Amygdala (tissue), 56 donors: ENCODE measurements at places on chromosomes 5 and 9.
A peak's percentile ranks its signal among the peaks of the same experiment; 100 is the strongest.

- no peak for DNase-seq
Measured at GRCh38 chr5:7615566-7616061, 219.7 kb downstream of the ADCY2 start.

- no peak for DNase-seq
Measured at GRCh38 chr5:53984971-53985370, 325.4 kb downstream of the ARL15 start.

GRCh38 chr9:129346046-129346445, 168.0 kb upstream of the IER5L start:
- no peak for DNase-seq

GRCh38 chr5:142544946-142545649, 140.8 kb downstream of the FGF1 start:
- no peak for DNase-seq

GRCh38 chr5:30398423-30398822, 795.1 kb upstream of the CDH6 start:
- DNase-seq, result no peak

DNA sequence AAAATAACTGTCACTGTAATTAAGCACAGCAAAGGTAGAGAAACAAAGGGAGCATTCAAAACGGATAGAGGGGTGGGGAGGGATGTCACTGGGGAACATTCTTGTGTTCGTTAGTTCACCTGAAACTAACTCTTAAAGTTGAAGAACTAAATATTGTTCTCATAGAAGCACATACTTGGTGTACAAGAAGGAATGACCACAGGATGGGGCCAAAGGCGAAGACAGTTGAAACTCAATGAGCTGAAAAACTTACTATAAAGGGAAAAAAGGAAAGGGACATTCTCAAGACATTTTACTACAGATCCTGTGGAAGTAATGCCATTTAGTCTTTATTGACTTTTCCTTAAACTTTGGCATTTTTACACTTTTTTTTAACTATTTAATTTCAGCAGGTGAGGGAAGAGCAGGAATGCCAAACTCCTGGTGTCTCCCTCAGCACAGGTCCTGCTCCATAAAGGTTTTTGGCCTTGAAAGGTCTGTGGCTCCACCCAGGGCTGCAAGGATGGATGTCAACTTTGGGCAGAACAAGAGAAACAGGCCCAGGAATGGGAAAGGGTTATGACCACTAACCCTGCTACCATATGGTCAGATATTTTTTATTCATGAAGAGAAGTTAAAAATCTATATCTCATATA, 197.6 kb upstream of the RASA1 start:
- DNase-seq, result no peak

DNA sequence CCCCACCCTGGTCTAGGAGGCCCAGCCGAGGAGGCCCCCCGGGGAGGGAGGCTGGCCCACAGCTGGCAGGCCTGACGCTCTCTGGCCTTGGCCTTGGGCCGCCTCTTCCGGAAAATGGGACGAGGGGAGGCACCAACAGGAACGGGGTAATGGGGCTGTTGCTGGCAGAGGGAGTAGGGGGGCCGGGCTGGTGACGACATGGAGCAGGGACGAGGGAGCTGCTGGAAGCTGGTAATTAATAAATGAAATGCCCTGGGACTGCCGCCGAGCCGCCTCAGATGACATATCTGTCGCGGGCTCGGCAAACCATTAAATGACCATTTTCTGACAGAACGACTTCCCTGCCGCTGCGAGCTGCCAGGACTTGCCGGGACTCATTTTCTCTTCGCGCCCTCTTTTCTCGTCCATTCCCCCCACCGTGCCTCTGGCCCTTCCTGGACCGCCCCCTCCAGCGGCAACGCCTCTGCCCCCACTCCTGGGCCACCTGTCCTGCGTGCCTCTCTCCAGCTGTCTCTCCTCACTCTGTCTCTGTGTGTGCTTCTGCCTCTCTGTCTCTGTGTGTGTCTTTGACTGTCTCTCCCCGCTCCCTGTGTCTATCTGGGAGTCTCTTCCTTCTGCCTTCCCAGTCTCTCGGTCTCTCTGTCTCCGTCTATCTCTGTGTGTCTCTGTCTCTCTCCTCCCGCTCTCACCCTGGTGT, 215.7 kb downstream of the PAX5 start:
- no peak for DNase-seq

GRCh38 chr9:34125681-34126206, 754 bp downstream of the DCAF12 start:
- DNase-seq, result no peak

GRCh38 chr5:19855931-19856330, 132.1 kb downstream of the CDH18 start:
- no peak for DNase-seq

- DNase-seq, result no peak
Measured at GRCh38 chr5:114243972-114244317, 117.9 kb upstream of the KCNN2 start.

GRCh38 chr5:171483551-171484135, 64.2 kb downstream of the FGF18 start:
- DNase-seq, result no peak

GRCh38 chr9:130142641-130143040, 29.6 kb upstream of the NCS1 start:
- no peak for DNase-seq

DNA sequence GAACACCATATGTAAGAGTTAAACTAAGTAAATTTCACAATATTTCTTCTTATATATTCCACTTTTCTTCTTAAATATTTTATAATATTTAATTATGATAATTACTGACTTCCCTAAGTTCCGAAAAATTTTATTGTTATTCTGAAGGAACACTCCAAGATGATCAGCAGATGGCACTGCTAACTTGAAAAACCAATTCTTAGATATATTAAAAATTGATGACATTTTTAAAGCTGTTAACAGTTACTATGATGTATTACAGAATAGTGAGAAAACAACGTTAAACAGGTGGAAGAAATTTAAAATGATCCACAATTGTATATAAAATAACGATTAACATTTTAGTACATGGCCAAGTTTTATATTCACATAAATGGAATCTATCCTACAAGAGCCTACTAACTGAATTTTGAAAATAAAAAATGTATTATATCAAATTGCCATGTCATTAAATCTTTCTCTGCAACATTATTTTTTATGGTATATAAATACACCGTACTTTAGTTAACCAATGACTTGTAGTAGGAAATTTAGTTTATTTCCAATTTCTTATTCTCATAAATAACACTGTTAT, 30.1 kb upstream of the MUSK start:
- DNase-seq, result no peak

DNA sequence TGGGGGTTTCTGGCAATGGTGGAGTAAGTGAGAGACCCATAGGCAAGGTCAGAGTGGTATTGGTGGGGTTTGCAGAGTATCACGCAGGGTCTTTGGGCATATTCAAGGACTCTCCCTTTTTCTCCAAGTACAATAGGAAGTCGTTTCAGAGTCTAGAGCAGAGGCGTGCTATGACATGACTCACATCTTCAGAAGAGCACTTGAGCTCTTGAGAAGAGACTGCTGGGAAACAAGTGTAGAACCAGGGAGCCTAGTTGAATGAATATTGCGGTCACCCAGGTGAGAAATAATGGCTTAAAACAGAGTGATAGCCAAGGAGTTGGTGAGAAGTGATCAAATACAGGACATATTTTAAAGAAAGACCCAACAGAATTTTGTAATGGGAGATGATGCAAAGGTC, 813.4 kb downstream of the TLE1 start:
- no peak for DNase-seq

DNA sequence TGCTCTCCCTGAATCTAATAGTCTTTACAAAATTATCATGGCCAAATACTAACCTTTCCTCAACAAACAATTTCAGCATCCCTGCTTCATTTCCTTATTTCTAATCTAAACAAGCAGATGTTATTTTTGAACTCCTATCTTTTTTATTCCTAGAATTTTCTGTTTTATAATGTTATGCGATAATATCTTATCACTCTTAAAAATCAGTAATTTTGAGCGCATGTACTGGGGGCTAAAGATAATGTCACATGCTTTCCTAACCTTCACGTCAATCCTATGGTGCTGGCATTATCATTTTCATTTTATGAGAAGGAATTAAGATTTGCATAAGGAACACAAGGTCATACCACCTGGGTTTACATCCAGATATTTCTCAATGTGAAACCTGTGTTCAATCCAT, 648.0 kb downstream of the BRINP1 start:
- no peak for DNase-seq

- DNase-seq, result no peak
Measured at GRCh38 chr5:40570408-40571129, 109.1 kb upstream of the PTGER4 start.

DNA sequence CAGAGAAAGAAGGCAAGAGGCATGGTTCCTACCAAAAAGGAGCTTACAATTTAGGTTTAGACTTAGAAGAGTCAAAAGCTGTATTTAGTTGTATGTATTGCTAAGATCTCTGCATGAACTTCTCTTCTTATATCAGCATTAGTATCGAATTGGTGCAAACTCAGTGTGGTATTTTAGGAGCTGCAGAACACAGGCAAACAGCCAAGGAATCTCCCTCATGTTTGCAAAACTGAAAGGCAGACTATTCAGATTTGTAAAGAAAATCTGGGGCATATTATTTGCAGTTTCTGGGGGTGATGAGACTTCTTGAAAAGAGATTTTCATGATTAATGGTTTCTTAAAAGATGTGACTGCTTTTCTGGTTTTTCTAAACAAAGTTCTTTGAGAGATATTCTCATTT, 252.7 kb downstream of the CEMIP2 start:
- no peak for DNase-seq

DNA sequence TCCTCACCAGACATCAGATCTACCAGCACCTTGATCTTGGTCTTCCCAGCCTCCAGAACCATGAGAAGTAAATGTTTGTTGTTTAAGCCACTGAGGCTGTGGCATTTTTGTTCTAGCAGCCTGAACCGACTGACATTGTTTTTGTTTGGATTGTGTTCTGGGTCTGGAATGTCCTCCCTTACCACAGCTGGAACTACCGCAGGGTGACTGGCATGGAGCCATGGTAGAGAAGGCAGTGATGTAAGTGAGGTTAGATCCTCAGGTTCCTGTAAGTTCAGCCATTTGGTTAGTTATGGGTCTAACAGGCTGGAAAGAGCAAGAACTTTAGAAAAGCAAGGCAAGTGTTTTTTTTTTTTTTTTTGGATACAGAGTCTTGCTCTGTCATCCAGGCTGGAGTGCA, 209.3 kb downstream of the DAB2IP start:
- DNase-seq, result no peak

DNA sequence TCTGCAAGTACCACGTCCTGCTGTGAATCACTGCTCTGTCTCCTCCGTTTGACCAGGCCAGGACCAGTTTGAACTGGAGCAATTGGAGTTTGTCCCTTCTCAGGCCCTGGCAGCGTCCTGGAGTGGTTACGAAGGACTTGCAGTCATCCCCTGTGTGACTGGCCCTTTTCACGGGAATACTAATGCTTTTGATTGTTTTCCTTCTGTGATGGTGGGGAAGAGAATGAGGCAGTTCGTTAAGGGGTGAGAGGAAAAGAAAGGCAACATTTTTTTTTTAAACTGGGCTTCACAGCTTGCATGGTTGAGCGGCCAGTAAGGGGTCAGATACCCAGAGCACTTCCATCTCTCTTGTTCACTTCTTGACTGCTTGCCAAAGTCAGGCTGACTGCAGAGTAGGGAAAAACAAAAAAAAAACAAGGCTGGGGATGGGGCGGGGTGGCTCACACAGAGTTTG, 153.5 kb upstream of the STK32A start:
- DNase-seq, result peak; percentile 79

- no peak for DNase-seq
Measured at GRCh38 chr9:20276762-20277161, 345.5 kb downstream of the MLLT3 start.

DNA sequence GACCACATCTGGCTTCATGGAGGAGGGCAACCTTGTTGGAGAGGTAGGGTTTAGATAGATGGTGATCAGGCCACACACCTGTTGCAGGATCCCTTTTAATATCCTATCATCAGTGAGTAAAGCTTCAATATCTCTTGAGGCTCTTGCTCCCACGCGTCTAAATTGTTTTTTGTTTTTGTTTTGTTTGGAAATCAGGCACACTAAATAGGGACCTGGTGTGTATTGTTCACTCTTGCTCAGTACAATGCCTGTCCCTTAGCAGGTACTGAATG, 2.6 kb upstream of the TMEM268 start:
- DNase-seq, result no peak

- no peak for DNase-seq
Measured at GRCh38 chr9:127114606-127115005, 7.8 kb downstream of the ANGPTL2 start.

DNA sequence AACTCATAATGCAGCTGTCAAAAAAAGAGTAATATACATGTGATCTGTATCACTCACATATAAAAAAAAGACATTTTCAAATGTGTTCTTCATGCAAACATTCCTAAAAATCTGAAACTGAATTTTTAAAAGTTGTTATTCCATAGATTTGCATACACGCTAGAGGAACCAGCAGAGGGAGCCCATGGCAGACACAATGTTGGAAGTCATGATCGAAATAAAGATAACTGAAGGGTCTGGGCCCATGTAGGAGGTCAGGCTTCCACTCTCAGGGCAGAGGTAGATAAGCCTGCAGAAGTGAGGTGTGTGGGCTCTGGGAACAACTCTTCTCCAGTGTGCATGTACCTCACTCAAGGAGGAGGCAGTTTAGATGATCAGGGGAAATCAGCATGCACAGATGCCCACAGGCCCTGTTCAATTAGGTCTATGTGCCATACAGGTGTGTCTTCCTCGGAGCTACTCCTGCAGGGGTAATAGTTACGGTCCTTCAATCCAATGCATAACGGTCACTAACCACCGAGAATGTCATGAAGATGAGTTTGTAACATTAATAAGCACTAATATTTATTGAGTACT, 208.6 kb downstream of the EPB41L4A start:
- DNase-seq, result peak; percentile 8

DNA sequence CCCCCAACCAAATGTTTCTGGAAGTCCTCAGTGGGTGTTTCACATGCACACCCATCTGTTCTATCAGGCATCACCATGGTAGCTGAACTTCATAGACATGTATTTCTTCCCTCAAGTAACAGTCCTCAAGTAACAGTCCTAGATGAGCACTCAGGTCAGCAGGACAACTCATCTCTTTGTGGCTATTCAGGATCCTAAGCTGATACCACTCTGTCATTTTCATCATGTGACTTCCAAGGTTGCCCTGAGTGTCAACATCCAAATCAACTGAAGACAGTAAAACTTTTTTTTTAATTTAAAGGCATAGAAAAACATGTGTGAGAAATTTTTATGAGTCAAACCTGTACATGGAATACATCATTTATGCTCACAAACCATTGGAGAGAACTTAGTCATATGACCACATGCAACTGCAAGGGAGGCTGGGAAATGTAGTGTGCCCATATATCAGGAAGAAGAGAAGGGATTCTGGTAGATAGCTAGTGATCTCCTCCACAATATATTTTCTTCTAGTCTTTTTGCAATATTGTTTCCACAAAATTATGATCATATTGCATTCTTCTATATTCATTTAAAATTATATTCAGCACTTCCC, 64.2 kb upstream of the FST start:
- DNase-seq, result no peak

- DNase-seq, result no peak
Measured at GRCh38 chr5:657570-657969, 35.6 kb downstream of the TPPP start.

DNA sequence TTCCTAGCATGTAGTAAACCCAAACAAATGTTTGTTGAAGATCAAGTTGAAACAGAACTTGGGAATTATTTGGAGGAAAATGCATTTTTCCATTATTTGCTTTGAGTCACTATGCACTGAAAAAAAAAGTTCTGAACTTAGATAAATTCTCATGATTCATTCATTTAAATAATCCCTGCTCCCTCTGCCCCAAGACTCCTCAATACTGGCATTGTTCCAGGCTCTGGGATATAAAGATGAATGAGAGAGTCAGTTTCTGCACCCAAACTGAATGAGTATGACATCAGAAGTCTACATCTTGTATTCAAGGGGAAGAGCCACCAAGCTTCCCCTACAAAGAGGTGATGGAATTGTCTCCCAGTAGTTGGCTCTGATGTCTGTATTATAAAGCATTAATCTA, 123.9 kb downstream of the SEC61B start:
- no peak for DNase-seq
